ENCODE measurements at places on chromosomes 5 and 9.

GRCh38 chr5:37071487-37071886 lies 177.7 kb downstream of the CPLANE1 start:
- no peak for DNase-seq

DNA sequence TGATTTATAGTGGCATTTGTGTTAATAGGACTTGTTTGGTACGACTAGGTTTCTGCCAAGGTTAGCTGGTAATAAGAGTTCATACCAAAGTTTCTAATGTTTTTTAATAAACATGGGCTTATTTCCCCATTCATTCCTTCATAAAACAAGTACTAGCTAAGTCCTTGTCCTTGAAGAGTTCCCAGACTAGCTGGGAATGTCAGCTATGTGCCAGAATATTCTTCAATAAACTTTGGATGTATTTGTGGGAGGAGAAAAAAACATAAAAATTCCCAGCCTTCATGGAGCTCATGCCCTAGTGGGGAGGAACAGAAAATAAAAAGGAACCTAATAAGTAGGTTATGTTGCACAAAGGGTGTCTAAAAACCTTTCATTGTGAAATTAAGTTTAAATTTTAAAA lies 176.9 kb downstream of the DENND1A start:
- DNase-seq: peak; percentile 24

GRCh38 chr5:112823656-112824055 lies 37.4 kb upstream of the SRP19 start:
- no peak for DNase-seq

GRCh38 chr5:144800169-144800568 lies 629.5 kb downstream of the KCTD16 start:
- DNase-seq: no peak

- peak; percentile 33 for DNase-seq
Observed at GRCh38 chr5:53480416-53481158, at the start of gene FST. FST (plus strand) TSS chr5:53480629; CDS start chr5:53480792, 163 bp downstream.

- DNase-seq: no peak
Observed at GRCh38 chr9:37880916-37881479, 22.9 kb downstream of the SLC25A51 start.

GRCh38 chr5:105849701-105850100 lies 1821.0 kb downstream of the EFNA5 start:
- peak; percentile 66 for DNase-seq

GRCh38 chr5:105475401-105475800 lies 1912.8 kb upstream of the NUDT12 start:
- DNase-seq: peak; percentile 1

DNA sequence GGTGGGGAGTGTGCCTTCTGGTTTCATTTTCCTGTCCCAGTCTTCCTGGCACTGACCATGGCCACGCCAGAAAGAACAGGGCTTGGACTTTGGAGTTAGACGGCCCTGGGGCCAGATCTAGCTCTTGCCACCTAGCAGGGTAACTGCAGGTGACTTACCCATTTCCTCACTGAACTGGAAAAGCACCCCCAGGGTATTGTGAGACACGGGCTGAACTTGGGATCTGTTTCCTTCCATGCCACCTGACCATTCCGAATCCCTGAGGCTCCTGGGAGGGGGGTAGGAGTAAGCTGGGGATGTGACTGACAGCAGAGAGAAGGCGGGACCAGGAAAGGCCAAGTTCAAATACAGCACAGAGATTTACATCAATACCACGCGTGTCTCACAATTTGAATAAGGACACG lies 9.4 kb downstream of the HNRNPAB start:
- DNase-seq: no peak

DNA sequence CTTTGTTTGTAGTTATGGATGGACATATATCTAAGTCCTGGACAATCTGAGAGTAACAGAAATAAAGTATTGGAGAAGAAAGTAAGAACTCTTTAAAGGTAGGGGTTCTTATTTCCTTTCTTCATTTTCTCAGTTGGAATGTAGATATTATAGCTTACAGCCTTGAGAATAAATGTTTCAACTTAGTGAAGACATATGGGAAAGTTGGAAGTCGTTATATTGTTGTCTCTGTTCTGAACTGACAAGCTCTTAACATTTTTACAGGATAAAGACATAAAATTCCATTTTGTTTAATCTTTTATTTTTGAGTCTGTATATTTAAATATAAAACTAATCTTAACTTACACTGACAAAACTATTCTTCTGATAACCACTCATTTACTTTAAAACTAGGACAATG lies 2187.5 kb upstream of the ACO1 start:
- DNase-seq: no peak

- DNase-seq: peak; percentile 66
Observed at GRCh38 chr9:75088646-75089372, 495 bp downstream of the OSTF1 start.

DNA sequence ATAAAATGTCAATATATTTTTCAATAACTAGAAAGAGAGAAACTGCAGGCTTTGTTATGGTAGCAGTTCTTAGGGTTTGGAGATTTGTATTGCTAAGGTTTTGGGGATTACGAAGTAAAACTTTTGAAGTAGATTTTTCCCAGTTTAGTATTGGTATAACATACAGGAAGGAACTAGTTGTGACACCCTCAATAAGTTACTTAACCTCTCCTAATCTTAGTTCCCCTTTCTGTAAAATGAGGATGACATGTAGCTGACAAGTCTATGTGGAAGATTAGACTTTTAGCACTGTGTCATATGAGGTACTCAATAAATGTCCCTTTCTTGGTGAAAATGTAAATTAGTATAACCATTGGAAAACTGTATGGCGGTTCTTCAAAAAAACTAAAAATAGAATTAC lies 73.4 kb upstream of the ATG10 start:
- DNase-seq: no peak

DNA sequence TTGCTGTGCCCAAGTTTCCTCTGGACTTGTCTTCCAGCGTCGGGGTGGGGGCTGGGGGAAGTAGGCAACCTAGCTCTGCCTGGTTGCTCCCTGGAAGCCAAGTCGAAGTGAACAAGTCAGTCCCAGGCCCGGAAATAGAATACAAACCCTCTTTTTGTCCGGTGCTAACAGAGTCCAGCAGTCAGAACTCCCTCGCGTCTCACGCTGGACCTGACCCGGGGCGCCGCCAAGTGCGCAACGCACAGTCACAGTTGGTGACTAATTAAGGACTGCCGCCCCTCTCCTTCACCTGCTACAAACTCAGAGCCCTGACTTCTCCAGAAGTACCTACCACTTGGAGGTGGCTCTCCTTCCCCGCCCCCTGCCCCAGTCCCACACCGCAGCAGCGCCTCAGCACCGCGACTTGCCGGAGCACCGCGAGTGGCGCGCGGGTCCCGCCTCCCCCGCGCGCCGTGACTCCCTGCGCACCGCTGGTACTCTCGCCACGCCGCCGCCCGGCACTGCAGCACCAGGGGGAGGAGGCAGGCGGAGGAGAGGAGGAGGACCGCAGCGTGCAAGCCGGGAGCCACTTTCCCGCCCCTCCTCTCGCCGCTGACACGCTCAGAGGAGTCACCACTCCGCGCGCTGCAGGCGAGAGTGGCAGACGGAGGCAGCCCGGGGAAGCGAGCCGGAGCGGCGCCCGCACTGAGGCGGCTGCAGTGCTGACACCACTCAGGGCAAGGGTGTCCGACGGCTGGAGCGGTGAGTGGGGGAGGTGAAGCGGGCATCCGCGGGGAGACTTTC lies at the start of gene SV2C:
Gene SV2C, plus strand, starts transcription at position 612 of the 783 bp plus-strand sequence. CDS start 48,368 bp downstream, outside the sequence.
- DNase-seq: peak; percentile 19

DNA sequence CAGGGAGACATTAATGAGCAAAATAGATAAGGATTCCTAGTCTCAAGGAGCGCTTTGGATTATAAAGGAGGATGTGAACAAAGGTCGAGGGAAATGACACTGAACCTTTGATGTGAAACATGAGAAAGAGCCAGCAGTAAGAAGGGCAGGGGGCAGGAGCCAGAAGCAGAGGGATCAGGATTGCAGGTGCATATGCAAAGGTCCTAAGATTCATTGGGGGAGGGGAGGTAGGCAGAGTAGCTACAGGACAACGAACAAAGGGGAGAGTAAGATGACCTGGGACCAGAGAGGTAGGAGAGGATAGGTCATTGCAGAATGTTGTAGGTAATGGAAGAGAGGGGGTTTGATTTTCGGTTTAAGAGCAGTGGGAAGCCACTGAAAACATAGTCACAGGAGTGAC lies 129.2 kb upstream of the TRPM3 start:
- no peak for DNase-seq

DNA sequence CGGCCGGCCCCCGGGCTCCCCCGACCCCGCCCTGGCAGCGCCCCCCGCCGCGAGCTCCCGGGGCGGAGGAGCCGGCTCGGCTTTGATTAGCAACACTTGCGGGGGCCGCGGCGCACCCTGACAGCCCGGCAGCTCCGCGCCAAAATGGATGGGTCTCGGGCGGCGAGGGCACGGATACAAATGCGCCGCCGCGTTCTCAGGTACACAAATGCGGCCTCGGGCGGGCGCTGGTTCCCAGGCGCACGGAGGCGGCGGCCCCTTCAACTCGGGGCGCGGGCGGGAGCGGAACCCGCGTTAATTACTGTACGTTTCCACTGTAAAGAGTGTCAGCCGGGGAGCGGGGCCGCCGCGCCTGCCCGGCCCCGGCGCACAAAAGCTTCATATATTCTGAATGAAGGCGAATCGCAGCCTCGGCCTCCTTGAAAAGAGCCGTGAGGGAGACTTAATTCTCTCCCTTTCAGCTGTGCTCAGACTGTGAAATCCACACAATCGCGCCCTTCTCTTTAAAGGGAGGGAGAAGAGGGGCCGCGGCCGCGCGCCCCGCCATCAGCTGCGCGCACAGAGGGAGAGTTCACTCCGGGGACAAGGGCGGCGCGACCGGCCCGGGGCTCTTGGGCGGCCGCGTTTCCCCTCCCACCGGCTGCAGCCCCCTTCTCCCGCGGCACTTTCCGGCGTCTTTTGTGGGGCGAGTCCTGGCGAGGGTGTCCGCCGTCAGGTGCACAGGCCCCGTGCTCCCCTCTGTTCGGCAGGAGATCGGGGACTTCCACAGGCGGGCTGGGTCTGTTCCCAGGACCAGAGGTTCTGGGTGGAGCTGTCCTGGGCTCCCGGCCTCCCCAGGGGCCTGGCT lies 27.0 kb downstream of the MSX2 start:
- DNase-seq: peak; percentile 30

DNA sequence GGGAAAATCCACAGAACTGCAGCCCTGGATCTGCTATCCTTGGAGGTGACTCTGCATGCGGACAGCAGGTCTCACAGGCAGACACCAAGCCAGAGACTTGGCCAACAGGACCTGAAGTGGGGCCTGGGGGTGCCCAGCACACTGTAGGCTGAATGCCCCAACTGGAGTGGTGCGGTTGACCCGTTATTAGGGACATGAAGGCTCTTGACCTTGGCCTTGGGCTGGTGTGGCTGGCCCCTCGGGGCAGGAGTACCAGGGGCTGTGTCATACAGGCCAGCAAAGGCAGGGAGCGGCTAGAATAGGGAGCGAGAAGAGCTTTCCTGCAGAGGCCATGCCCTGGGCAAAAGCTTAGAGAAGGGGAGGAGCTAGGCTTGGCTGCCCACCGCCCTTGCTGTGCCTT lies 153.2 kb upstream of the MVB12B start:
- no peak for DNase-seq

GRCh38 chr5:33235824-33236223 lies 204.9 kb upstream of the TARS1 start:
- DNase-seq: no peak

- peak; percentile 40 for DNase-seq
Observed at GRCh38 chr5:88881571-88881971, 1.4 kb downstream of the MEF2C start.

GRCh38 chr5:131640043-131640856 lies 5.2 kb upstream of the RAPGEF6 start:
- DNase-seq: no peak

GRCh38 chr9:99127356-99128132 lies 22.6 kb downstream of the TGFBR1 start:
- peak; percentile 85 for DNase-seq

DNA sequence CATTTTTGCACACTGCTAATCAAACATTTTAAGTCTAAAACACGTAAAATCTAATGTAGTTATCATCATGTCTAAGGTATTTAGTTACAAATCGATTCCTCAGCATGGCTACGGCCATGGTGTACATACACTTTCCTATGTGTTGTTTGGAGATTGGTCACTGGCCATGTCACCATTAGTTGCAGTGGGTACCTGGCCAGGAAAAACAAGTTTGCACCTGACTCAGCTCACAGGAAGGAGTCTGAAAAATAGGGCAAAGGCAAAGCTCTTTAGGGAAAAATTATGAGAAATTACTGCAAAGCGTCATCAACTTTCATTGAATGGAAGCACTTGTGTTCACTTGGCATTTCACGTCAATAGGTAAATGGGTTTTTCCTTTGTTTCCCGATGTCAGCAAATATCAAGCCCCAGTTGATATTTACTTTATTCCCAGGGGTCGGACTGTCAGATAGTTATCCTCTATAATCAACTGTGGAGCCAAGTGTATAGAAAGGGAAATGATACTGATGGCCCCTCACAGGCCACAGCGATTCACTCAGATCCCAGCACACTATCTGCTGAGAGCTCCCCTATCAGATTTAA lies 626.0 kb upstream of the ADAMTS16 start:
- no peak for DNase-seq

GRCh38 chr5:180286-180918 lies 10.9 kb upstream of the LRRC14B start:
- DNase-seq: no peak

DNA sequence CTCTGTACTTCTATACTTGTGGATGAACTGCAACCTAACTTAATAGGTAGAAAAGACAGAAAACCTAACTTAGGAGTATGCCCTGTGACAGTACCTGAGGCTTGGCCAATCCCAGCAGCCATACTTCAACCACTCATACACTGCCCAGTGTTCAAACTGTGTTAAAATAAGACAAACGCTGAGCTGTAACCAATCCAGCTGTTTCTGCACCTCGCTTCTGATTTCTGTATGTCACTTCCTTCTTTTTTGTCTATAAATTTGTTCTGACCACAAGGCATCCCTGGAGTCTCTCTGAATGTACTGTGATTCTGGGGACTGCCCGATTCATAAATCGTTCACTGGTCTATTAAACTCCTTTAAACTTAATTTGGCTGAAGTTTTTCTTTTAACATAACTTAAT lies 41.4 kb downstream of the AUH start:
- DNase-seq: no peak

- no peak for DNase-seq
Observed at GRCh38 chr5:32421075-32421474, 23.5 kb downstream of the ZFR start.

GRCh38 chr9:13163946-13164345 lies 115.5 kb downstream of the MPDZ start:
- no peak for DNase-seq

DNA sequence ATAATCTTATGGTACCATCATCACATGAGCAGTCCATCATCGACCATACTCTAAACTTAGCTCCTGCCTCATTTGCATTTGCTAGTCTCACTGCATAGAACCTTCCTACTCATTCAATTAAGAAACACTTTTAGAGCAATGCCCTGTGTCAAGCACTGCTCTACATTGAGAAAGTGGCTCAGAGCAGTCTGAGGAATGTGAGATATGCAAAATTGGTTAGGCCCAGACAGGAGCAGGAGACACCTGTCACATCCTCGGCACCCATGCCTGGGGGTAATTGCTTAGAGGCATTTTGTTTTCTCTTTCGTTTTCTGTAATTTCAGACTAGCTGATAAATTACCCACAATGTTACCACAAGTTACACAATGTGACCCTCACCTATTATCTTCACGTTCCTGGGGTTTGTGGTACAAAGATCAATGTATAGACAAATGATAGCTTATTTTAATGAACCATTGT lies 4.9 kb upstream of the RARS1 start:
- no peak for DNase-seq
